ENCODE measurements at places on chromosomes 5 and 9.

GRCh38 chr5:162456086-162456485, 388.5 kb downstream of the GABRG2 start:
- no peak for DNase-seq

DNA sequence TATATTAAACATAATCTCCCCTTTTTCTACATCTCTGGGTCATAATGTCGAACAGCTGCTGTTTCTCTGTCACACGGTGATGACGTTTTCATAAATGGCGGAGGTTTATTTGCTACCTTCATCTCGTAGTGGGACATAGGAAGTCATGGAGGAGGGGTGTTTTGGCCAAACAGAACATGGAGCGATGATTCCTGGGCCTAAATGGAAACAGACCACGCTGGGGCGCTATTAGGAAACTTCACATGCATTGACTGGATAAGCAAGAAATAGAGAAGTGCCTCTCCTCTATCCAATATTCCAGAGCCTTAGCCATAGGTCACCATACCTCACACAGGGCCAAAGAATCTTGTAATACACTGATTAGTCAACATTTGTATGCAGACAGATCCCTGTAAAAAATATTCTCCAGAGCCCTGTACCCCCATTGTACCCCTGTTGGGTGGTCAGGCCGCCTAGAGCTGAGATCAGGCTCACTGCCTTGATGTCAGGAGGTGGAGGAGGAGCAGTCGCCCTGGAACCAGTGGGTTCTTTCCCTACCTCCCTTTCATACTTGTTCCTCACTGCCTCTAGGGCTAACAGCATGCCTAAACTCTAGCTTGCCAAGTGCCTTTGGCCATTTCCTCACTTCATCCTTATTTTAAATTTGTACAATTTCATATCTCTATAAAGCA, 77.8 kb upstream of the SPIN1 start:
- DNase-seq = peak; percentile 65

DNA sequence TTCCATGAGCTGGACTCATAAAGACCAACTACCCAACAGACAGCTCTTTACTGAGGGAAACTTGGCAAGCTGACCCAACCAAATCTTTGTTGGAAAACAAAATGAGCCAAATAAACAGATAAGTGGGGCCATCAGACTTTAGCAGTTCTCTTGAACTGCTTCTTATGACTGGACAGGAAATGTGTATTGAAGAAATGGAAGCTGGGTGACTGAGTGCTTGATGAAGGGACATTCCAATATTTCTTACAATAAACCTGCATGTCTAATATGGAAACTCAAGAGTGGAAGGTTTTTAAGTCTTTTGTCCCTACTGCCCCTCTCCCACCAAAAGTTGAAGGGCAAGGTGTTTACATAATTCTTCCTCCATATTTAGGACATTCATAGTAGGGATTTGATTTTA, 218.8 kb upstream of the NR4A3 start:
- DNase-seq = no peak

GRCh38 chr9:127629468-127630081, 17.5 kb downstream of the STXBP1 start:
- DNase-seq = peak; percentile 32

DNA sequence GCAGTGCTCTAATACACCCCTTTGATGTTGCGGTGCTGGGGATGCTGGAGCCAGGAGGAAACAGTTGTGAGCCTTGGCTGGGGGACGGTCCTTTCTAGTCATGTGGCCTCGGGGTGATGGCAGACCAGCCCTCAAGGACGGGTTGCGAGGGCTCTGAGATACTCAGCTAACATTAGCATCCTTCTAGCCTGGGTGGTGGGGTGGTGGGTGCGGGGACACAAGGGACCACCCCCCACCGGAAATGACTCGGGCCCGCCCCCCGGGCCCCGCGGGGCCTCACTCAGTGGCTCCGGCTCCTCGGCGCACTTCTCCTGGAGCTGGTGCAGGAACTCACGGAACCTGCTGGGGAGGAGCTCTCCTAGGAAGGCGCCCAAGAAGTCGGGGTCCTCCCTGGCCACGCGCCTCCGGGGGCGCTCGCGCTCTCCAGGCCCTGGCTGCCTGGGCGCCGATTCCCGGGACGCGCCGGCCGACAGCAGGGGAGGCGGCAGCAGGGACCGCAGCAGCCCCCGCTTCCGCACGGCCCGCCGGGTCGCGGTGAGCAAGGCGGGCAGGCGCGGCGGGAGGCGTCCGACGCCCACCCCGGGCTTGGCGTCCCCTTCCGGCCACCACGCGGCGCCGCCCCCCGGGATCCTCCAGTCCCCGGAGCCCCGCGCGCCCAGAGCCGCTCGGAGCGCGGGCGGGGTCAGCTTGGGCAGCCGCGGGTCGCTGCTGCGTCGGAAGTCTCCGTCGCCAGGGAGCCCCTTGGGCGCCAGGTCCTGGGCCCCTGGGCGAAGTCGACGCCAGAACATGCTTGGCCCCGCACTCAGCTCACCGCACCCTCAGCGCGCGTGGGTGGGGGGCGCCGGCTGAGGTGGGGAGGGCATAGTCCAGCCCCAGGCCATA, 873 bp downstream of the C9orf50 start:
- DNase-seq = no peak

DNA sequence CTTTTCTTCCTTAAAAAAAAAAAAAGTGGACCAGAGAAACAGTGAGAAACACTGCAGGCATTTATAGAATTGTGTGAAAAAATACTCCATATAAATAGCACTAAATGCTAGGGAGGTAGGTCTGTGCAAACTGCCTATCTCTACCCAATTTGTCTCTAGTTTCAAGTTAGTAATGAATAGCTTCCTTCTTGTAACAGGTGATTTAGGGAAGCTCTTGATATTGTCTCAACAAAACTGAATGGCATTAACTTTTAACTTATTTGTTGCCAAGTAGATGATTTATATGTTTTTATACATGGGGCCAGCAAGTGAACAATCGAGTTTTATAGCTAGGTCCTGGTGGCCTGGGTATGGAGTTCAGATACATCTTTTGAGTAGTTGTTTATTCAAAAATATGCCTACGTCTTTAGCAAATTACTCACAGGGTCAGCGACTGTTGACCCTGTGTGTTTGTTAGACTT, 283.6 kb downstream of the NR3C1 start:
- no peak for DNase-seq

GRCh38 chr5:175873088-175873454, 1.7 kb downstream of the CPLX2 start:
- DNase-seq = peak; percentile 84

DNA sequence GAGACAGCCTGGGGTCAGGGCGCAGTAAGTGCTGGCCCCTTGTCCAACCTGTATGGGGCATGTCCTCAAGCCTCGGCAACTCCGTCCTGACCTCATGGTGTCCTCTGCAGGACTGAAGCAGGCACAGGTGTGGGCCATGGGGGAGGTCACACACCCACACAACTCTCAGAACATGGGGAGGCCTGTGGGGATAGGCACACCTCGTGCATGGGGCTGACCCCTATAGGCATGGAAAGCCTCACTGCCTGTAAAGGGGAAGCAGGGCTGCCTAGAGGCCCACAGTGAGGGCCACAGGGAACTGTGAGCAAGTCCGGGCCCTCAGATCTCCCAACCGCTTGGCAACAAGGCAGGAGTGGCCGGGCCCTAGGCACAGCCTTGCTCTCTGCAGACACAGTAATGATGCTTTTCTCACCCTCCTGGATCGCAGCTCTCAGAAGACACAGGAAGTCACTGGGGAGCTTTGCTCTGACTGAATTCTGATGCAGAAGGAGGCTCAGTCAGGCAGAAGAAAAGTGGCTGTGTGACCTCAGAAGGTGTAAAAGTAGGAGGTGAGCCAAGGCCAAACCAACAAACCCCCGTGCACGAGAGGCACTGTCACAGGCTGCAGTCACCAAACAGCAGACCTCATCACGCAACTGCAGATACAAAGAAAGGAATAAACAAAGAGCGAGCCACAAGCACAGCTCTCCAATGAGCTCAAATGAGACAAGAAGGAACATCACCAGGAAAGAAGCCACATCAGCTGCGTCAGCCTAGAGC, 5.4 kb downstream of the IPPK start:
- DNase-seq = no peak

GRCh38 chr5:123438902-123439301, 15.7 kb upstream of the CEP120 start:
- no peak for DNase-seq

DNA sequence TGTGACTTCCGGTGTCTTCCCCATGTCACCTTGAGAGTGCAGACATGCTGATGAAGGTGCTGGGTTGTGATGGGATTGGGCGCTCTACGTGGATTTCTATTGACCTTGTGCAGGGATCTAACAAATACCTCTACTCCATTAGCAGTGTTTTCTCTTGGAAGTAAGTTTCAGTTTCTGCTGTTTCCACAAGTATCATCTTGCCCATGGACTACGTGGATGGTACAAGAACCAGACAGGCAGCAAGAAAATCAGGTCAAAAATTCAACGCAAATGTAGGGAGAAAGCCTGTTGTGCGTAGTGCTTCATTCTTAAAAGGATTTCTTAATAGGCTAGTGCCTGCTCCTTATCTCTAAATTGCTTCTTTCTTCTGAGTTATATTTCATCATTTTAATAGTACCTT, 60.8 kb downstream of the AOPEP start:
- DNase-seq = no peak

GRCh38 chr5:151719228-151720000, 32.7 kb upstream of the SPARC start:
- peak; percentile 43 for DNase-seq

GRCh38 chr5:111550282-111551020, 38.1 kb upstream of the STARD4 start:
- DNase-seq = peak; percentile 73

GRCh38 chr5:137782984-137783536, 28.9 kb upstream of the HNRNPA0 start:
- no peak for DNase-seq

GRCh38 chr9:13508681-13509080, 229.2 kb upstream of the MPDZ start:
- DNase-seq = no peak

DNA sequence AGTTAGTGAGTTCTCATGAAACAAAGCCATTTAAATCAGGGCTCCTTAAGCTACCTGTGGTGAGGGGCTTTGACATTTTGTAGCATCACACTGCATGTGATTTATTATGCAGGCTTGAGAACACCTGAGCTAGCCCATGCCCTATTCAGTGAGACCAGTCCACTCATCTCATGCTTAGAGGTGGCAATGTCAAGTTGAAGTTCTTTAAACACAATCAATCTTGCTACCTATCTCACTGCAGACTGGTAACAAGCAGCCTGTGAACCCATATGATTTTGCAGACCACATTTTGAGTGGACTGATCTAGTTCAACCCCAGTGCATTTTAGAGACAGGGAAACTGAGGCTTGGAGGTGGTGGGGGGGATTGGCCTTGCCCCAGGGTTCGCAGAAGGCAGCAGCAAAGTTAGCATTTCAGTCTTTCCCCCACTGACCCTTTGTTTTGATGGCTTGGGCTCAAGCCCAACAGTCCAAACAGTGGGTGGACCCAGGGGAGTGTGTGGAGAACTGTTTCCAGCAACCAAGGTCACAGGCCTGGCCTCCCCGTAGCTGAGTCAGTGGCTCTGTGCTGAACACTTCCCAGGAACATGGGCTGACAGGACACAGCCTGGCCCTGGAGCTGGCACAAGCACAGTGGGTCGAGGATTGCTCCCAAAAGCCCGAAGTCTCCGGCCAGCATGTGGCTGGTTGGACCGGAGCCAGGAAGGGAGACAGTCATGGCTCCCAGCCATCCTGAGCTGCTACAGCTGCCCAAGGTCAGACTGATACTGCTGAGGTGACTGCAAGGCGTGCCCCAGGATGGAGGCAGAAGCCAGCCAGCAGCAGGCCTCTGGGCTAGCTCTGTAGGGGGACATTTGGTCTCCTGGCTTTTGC, 95.3 kb downstream of the RGS3 start:
- no peak for DNase-seq

DNA sequence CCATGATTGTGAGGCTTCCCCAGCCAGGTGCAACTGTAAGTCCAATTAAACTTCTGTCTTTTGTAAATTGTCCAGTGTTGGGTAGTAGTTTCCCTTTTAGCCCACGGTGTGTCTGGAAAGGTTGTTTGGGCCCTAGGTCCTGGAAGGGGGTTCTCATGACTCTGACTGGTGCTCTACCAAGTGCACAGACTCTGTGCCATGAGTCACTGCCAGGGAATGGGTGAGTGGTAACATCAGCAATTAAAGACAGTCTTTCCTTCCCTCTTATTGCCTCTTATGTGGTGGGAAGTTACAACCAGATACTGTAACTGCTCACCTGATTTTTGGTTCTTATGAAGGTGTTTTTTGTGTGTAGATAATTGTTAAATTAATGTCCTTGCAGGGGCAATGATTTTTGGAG, 141.2 kb downstream of the PRDM9 start:
- DNase-seq = no peak

DNA sequence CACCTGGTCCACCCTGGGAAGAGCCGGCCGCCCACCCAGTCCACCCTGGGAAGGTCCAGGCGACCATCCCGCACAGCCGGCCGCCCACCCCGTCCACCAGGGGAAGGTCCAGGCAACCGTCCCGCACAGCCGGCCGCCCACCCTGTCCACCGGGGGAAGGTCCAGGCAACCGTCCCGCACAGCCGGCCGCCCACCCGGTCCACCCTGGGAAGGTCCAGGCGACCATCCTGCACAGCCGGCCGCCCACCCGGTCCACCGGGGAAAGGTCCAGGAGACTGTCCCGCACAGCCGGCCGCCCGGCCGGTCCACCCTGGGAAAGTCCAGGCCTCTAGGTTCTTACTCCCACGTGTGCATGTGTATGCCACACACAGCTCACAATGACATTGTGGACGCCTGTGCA, 6.7 kb upstream of the QSOX2 start:
- no peak for DNase-seq

GRCh38 chr9:131500377-131500776, 2.3 kb upstream of the POMT1 start:
- DNase-seq = no peak

- DNase-seq = no peak
Observed at GRCh38 chr5:139167533-139167932, 30.6 kb downstream of the SIL1 start.

DNA sequence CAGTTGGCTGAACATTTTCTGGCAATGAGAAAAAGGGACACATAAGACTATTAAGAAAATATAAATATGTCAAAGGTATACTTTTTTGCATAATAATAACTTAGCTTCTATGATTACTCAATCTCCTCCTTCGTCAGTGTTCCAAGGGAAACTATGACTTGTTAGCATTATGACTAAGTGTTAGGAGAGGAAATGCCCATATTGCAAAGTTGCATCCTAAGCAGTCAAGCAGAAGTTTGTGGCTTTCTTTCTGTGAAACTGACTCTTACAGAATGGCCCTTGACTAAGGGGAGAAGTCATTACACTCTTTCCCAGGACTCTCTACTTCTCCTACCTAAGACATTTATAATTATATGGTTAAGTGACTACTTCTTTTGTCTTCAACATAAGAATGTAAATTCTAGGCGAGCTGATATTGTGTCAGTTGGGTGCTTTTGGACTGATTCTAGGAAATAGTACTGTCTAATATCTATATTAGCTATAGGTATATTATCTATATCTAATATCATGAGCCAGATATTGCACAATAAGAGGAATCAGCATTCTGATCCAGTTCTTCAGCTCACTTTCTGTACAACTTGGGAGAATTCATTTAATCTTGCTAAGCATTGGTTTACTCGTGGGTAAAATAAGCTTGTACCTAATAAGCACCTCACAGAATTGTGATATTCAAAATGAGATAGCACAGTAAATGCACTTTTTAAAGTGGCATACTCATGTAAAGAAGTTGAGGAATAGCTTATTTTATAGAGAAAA, 16.4 kb upstream of the SPINK6 start:
- DNase-seq = no peak

Measured in WTC11 (cell line).